ENCODE measurements at places on chromosomes 16 and 17. TPM values are rescaled to one million over a fixed set of nuclear protein-coding genes. Genes with fewer than 3 reads are reported as not detected.

NPW gene
- 4.9 TPM for total RNA-seq

NEUROD2 gene
- total RNA-seq, result not detected

MPDU1 gene
- 52.0 TPM for total RNA-seq

TMC8 gene
- not detected for total RNA-seq

KIF18B gene
- total RNA-seq, result 11.2 TPM

SECTM1 gene
- total RNA-seq, result 13.4 TPM

CACNG3 gene
- not detected for total RNA-seq

ARMC5 gene
- 10.1 TPM for total RNA-seq

PRPSAP2 gene
- total RNA-seq, result 35.8 TPM

TAT gene
- not detected for total RNA-seq

OGFOD3 gene
- 16.5 TPM for total RNA-seq

RAMP2 gene
- not detected for total RNA-seq

MARF1 gene
- 56.2 TPM for total RNA-seq

CA7 gene
- total RNA-seq, result not detected

FBF1 gene
- total RNA-seq, result 14.0 TPM

FBRS gene
- 80.8 TPM for total RNA-seq

KRT17 gene
- 4,105 TPM for total RNA-seq

GNG13 gene
- not detected for total RNA-seq

CSH2 gene
- not detected for total RNA-seq

ACSF3 gene
- 39.2 TPM for total RNA-seq

NOD2 gene
- total RNA-seq, result 4.2 TPM

FBXW10 gene
- 0.23 TPM for total RNA-seq

NPIPB6 gene
- total RNA-seq, result 1.6 TPM

UTS2R gene
- total RNA-seq, result not detected

KRTAP4-4 gene
- not detected for total RNA-seq

PERCC1 gene
- not detected for total RNA-seq

FLCN gene
- 25.6 TPM for total RNA-seq

ACSM3 gene
- 2.3 TPM for total RNA-seq

TMEM235 gene
- total RNA-seq, result not detected

APOH gene
- total RNA-seq, result not detected

SPEM3 gene
- total RNA-seq, result not detected

GPR139 gene
- not detected for total RNA-seq

TLCD2 gene
- total RNA-seq, result 2.5 TPM

SREBF1 gene
- total RNA-seq, result 87.1 TPM

ADAMTS18 gene
- not detected for total RNA-seq

EVI2B gene
- total RNA-seq, result 3.8 TPM

GPR179 gene
- 0.09 TPM for total RNA-seq

KRTAP3-1 gene
- total RNA-seq, result not detected

SOCS7 gene
- total RNA-seq, result 32.1 TPM

FBXL16 gene
- 40.5 TPM for total RNA-seq

BCL7C gene
- total RNA-seq, result 33.9 TPM

SKAP1 gene
- total RNA-seq, result not detected

CKLF gene
- 57.8 TPM for total RNA-seq

SLC5A11 gene
- total RNA-seq, result not detected

STX8 gene
- total RNA-seq, result 65.0 TPM

NLRC3 gene
- not detected for total RNA-seq

All from MCF 10A (cell line).